ENCODE measurements at places on chromosomes 5 and 9.
A peak's percentile ranks its signal among the peaks of the same experiment; 100 is the strongest.

- DNase-seq = peak; percentile 61
Observed at GRCh38 chr5:138725153-138725817, 27.9 kb upstream of the CTNNA1 start.

GRCh38 chr5:25295067-25295466, 650.3 kb upstream of the CDH10 start:
- no peak for DNase-seq

GRCh38 chr9:127203681-127204327, 60.8 kb upstream of the GARNL3 start:
- no peak for DNase-seq

- DNase-seq = no peak
Observed at GRCh38 chr9:87076825-87077224, 129.5 kb upstream of the GAS1 start.

GRCh38 chr5:42851481-42851880, 39.8 kb upstream of the SELENOP start:
- DNase-seq = no peak

- no peak for DNase-seq
Observed at GRCh38 chr5:19172926-19173470, 815.0 kb downstream of the CDH18 start.

DNA sequence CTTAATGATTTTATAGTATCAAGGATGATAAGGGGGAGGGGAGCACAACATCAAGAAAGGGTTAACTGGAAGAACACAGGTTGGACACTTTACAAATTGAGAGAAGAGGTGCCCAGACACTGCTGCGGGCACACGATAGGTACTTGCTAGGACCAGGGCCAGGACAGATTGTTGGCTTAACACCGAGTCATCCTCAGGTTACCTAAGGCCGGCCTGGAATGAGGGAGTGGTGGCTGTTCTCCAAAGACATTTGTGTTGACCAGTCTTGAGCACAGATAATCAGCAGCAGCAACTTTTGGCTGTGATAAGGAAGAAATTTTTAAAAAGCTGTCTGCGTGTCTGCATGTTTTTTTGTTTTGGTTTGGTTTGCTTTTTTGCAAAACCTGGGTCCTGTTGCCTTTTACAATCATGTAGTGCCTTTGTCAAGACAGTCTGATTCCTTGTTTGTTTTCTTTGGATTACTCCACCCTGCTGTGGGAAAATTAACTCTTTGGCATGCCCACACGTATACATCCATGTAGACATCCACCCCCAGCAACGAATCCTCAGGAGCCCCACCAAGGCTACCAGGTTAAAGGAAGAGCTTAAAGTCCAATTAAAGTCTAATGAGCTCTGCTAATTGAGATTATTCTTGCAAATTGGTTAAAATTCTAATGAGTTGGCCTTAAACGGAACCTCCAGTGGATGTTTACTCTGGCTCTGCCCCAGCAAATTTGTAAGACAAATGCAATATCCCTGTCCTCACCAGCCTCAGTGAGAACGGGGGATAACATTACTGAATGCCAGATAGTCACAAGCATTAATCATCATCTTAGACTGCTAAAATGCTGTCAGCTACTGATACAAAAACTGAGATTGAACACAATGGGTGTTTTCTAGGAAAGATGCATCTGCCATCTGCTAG, 382.3 kb downstream of the ACTL7B start:
- no peak for DNase-seq

DNA sequence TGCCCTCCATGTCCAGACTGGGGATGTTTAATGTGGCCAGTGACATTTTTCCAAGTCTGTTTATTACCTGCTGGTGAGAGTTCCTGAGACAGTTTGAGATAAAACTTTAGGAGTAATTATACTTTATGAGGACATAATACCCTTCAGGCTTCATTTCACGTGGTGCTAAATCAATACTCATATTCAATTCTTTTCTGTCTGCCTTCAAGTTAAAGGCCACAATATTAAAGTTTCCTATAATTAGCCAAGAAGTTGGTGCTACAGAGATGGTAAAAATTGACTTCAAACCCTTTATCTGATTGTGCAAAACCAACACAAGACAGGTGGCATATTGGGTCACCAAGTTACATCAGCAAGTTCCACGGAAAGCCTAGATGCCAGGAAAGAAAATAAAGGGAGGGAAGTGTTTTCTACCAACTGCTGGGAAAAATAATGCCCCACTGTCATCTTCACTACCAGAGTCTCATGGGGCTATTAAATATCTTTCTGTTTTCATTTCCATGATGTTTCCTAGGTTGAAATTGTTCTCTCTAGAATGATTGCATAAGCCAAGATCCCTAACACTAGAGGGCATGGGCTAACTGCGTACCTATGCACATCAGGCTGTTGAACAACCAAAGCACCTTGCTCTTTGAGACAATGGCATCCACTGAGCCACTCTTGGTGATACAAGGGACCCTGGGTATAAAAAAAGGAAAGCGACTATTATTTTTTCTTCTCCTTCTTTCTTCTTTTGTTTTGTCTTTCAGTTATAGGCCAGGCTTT, 68.7 kb downstream of the INSYN2B start:
- DNase-seq = no peak

GRCh38 chr9:136978073-136978864, 965 bp downstream of the PTGDS start:
- DNase-seq = peak; percentile 93
